ENCODE measurements at places on chromosomes 2 and 18.
A peak's percentile ranks its signal among the peaks of the same experiment; 100 is the strongest.

GRCh38 chr2:55049043-55049820 lies 1.0 kb downstream of the RTN4 start:
- DNase-seq = no peak

GRCh38 chr18:36850527-36851201 lies 21.7 kb downstream of the KIAA1328 start:
- no peak for DNase-seq

- DNase-seq = no peak
Measured at GRCh38 chr2:20231598-20232026, 6.7 kb upstream of the SDC1 start.

DNA sequence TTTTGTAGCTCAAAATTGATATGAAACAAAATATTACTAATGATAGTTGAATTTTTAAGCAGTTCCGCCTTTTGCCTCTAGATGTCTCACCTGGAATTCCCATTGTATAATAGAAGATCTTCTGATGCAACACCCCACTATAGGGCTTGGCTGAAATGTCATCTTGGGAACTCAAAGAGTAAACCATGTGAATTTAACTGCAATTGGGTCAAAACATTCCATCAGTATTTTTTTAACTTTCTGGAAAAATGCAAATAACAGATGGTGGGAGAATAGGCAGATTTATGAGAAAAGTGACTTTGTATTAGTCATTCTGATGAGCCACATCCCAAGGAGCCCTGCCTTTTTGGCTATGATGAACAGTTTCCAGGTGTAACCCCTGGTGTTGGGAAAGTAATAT lies 489.9 kb downstream of the NYAP2 start:
- peak; percentile 4 for DNase-seq

DNA sequence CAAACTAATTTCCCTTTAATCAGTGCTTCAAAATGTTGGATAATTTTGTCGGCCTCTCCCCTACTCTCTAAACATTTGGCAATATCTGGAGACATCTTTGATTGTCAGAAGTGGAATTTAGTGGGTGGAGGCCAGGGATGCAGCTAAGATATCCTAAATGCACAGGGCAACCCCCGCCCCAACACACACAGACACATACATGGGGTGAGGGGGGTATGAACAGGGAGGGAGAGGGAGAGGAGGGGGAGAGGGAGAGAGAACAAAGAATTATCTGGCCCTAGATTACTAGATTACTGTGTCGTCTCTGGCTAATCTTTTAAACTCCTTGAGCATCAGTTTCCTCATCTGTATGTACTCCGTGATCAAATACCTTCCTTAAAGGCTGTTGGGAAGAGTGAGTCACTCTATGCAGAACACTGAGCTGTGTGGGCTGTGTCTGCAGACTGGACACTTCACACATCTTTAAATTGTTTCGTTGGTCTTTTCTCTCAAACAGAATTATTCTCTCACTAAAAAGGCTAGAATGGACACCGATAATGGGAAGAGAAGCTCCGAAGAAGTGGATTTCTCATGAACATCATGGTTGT lies 2.9 kb downstream of the RNF149 start:
- DNase-seq = no peak

DNA sequence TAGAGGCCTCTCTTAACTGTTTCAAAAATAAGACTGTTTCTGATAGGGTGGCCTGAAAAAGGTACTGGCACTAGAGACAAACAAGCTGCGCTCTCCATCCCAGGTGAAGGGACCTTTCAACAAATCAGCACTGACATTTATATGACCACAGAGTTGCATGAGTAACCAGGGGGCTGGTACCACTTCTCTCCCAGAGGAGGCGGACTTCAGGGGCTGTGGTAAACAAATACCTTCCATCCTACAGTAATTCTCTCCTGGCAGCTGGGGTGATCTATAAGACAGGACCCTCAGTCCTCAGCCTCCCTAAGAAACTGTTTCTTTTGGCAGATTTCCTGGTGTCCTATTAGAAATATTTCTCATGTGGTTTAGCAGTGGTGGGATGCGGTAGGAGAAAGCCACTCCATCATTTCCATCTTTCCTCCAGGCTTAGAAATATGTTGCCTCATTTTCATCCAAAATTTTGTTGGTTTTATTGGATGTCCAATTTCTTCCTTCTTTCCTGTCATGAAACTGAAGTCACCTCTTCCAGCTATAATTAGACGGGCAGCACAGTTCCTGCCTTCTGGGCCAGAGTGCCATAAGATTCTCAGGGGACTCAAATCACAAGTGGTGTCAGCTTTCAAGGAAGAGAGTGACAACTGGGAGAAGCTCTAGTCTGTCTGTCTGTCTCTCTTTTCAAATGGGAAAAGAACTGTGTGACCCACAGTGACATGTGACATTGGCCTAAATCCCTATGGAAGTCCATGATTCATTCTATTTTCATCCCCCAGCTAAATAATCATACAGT lies 96.4 kb downstream of the CYRIA start:
- DNase-seq = no peak

DNA sequence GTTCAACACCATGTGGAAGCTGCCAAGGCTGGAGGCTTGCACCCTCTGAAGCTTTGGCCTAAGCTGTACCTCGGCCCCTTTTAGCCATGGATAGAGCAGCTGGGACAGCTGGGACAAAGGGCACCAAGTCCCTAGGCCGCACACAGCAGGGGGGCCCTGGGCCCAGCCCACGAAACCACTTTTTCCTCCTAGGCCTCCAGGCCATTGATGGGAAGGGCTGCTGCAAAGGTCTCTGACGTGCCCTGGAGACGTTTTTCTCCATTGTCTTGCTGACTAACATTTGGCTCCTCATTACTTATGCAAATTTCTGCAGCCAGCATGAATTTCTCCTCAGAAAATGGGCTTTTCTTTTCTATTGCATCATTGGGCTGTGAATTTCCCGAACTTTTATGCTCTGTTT lies 13.7 kb downstream of the RAPGEF4 start:
- no peak for DNase-seq

DNA sequence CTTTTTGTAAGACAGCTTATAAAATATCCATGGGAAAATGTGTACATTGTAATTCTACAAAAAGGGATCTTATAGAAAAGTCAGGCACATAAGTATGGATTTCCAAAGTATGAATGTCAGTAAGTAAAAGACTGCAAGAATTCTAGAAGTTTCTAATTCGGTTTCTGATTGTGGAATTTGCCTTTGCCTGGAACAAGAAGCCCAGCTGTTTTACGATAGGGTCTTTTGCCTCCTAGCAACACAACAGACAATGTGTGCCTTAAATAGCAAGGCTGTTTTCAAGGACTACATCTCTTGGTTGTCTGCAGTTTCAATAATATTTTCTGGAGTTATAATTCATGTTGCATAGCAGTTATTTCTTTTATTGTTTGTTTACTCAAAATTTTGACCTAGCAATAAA lies 312.9 kb downstream of the MTX2 start:
- DNase-seq = no peak

DNA sequence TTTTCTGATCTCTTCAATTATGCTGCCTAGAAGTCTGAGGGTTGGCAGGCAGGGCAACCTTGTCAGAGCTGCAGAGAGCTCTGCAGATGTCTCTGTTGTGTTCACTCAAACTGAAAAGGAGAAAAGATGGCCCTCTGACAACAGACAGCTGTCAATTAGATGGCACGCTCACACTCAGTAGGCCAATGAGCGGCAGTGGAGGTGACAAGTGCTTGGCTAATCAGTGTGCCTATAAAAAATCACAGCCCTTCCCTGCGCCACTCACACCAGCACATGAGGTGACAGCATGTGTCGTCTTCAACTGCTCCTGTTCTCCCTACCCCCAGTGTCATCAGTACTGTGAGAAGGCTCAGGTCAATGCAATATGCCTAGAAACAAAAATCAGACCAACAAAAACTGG lies 203.9 kb downstream of the TCF4 start:
- no peak for DNase-seq

- no peak for DNase-seq
Measured at GRCh38 chr18:72692595-72692994, 148.5 kb upstream of the CBLN2 start.

DNA sequence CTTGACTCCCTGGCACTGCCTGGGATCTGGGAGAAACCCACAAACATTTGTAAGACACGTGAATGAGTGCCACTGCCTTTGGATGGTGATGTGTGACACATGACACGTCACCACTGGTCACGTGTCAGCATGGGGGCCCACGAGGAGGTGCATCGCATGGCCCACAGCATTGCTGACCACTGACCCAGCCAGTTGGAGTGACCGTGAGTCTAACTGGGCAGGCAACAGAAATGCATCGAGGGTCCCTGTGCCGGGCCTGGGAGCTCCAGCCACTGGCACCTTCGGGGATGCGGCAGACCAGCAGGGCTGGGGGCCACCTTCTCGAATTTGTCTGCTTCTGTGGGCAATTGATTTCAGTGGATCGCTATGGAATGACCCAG lies 121.9 kb upstream of the HDAC4 start:
- DNase-seq = no peak

DNA sequence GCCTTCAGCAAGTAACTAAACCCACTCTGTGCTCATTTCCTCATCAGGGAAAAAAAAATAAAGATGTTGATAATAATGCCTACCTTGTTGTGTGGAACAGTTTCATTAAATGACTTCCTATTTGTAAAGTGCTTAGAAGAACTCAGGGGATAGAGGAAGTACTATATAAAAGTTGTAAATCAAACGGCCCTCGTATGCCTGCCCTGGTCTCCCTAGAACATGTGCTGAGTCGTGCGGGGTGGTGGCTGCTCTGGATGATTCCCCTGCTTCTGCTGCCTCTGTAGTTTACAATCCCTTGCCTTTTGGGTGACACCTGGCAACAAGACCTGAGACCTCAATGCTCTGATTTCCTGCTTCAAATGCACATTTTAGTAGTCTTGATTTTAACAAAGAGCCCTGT lies 170.0 kb downstream of the CERS6 start:
- no peak for DNase-seq

DNA sequence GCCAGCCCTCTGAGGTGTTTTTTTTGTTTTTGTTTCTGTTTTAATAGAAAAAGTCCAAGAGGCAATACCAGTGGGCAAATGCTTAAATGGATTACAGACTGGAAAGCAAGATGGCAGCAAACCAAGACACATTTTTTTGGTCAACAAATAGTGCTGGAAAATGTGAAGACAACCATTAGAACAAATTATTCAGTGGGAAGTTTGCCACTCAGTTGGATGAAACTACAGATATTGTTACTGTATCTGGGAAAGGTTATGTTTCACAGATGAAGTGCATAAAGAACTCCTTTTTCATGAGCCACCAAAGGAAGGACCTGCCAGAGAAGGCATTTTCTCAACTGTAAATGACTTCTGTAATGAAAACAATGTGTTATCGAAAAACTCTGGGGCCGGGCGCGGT lies 93.0 kb upstream of the ODC1 start:
- DNase-seq = no peak

DNA sequence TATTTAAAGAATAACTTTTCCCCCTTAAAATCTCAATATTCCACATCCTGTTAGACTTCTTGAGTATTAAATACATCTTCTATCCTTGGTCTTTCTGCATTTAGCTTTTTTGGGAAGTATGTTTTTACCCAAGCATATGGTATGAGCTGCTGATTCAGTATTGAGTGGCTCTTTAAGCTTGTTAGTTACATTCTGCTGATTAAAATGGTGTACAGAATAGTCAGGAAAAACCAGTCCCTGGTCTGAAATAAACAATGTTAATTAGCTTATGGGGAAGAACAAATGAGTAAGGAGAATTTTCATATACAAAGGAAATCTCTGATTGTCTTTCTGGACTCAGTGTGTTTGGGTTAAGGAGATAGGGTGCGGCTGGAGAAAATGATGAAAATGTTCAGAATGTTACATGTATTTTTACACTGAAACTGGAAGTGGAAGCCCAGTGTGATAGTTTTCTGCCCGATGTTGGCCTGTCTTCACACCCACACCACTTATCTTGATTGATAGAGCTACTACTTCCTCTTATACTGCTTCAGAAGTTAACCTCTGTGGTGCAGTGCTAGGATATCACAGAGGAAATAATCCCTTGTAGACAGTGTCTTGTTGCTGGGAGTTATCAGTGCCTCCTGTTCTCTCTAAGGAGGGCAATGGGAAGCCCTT lies 84.0 kb downstream of the MSH2 start:
- peak; percentile 27 for DNase-seq

GRCh38 chr2:172462849-172463381 lies 35.5 kb downstream of the ITGA6 start:
- peak; percentile 14 for DNase-seq

GRCh38 chr18:40832362-40832761 lies 1122.7 kb upstream of the PIK3C3 start:
- DNase-seq = no peak

DNA sequence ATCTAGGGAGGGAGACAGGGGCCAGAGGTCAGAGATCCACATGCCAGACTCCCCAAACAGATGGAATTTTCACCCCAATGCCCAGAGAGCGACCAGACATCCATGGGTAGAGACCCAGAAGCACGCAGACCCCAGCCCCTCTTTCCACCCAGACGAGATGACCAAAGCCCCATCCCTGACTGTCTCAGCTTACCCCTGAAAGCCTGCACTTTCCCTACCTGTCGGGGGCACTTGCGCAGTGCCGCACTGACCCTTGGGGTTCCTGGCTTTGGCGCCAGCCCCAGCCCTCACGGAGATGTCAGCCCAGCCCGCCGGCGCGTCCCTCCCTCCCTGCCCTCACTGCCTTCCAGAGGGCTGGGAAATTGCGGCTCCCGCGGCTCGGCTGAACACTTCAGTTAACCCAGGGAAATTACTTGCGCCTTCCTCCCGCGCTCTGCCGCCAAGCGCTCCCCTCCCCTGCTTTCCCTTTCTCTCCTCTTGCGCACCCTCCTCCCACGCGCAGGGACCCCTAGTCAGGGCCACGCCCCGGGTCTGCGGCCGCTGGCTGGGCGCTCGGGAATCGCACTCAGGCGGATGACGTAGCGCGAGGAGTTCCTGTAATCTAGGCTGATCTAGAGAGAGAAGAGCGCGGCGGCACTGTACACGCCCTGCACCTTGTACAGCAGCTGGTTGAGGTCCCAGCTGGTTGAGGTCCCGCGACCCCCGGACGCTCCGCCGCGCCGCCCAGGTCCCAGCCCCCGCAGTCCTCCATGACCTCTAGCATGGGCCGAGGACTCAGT lies 12.0 kb downstream of the ALPG start:
- DNase-seq = no peak

DNA sequence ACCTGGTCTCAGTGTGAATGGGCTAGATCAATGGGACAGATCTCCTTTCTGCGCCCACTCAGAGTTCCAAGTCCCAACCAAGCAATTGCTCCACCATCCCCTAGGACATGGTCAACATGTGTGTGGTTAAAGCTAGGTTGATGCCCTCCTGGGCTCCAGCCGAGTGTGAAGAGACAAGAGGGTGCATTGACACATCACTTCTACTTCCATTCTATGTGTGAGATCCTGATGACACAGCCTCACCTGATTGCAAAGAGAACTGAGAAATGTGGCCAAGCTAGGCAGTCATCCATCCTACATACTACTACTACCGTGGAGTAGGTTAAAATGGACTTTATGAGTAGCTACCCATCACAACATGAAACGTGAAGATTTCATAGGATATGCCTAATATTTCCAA lies 106.8 kb downstream of the NCKAP5 start:
- no peak for DNase-seq

DNA sequence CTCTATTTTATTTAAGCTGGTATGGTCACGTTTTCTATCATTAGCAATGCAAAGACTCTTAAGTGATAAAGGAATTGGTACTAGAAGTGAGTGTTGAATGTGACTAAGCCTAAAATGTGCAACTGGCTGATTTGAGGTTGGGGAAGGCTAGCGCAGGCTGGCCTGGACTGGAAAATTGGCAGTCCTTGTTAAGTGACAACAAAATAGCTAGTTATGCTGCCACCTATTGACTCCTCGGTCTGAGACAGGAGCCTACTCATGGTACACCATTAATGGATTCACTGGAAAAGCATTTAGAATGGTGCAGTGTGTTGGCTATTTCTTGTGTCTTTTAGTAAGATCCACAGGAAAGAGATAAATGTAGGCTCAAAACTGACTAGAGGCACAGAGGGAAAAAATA lies 5.7 kb upstream of the WIPF1 start:
- no peak for DNase-seq
